Adrenal gland (tissue), 19 donors: ENCODE measurements at places on chromosomes 2 and 18.
A peak's percentile ranks its signal among the peaks of the same experiment; 100 is the strongest.

DNA sequence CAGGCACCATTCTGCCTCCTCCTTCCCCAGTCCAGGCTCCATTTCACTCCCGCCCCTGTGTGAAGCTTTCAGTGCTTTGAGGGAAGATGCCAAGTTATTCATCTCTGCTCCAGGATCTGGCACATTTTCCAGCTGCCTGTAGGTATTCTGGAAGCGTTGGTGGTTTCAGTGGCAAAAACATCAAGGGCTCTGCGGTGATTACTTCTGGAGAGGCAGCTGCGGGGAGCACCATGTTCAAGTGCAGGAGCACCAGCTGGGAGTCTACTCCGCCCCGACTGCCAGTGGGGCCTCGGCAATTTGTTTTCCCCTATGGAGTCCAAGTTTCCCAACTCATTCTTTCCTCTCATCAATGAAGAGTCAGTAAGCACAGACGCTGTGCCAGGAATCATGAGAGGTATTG lies 211.7 kb downstream of the CLIP4 start:
- H3K4me1 ChIP-seq = no peaks in the 10 kb centered on the region
- no peak overlapping the region for H3K4me3 ChIP-seq
- no peaks in the 10 kb centered on the region for H3K27me3 ChIP-seq
- DNase-seq = no peak

- H3K4me1 ChIP-seq = peaks cover 9% of the 10 kb centered on the region
- H3K27me3 ChIP-seq = no peaks in the 10 kb centered on the region
- H3K4me3 ChIP-seq = no peak overlapping the region
- peak overlapping the region; percentile 11 for H3K27ac ChIP-seq
Measured at GRCh38 chr2:163734401-163734800, 1.4 kb downstream of the FIGN start.

DNA sequence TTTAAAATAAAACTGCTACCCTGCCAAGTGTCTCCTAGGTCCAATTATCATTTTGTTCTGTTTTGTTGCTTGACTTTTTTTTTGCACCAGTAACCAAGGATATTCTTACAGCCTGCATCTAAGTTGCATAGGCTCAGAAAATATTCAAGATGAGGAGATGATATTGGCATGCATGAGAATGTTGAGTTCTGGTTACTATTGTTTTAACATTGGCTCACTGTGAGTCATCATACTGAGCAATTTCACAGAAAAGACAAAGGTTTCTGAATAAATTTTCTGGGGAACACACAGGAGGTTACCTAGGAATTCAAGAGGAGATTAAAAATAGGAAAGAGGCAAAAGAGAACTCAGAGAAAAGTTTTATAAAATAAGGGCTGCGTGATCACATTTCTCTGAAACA lies 84.8 kb upstream of the POU3F3 start:
- H3K36me3 ChIP-seq = no peaks in the 10 kb centered on the region
- DNase-seq = no peak
- no peaks in the 10 kb centered on the region for H3K4me1 ChIP-seq
- no peak overlapping the region for H3K27ac ChIP-seq

- H3K4me3 ChIP-seq = no peak overlapping the region
- H3K36me3 ChIP-seq = no peaks in the 10 kb centered on the region
- H3K4me1 ChIP-seq = peaks cover 64% of the 10 kb centered on the region
- H3K27ac ChIP-seq = peak overlapping the region; percentile 31
Measured at GRCh38 chr2:172926785-172927640, 148.6 kb upstream of the MAP3K20 start.

- no peaks in the 10 kb centered on the region for H3K36me3 ChIP-seq
- H3K4me3 ChIP-seq = no peak overlapping the region
- H3K27ac ChIP-seq = no peak overlapping the region
- DNase-seq = no peak
- peaks cover 49% of the 10 kb centered on the region for H3K4me1 ChIP-seq
- peaks cover 85% of the 10 kb centered on the region for H3K27me3 ChIP-seq
Measured at GRCh38 chr2:63055226-63056106, 4.8 kb downstream of the OTX1 start.

DNA sequence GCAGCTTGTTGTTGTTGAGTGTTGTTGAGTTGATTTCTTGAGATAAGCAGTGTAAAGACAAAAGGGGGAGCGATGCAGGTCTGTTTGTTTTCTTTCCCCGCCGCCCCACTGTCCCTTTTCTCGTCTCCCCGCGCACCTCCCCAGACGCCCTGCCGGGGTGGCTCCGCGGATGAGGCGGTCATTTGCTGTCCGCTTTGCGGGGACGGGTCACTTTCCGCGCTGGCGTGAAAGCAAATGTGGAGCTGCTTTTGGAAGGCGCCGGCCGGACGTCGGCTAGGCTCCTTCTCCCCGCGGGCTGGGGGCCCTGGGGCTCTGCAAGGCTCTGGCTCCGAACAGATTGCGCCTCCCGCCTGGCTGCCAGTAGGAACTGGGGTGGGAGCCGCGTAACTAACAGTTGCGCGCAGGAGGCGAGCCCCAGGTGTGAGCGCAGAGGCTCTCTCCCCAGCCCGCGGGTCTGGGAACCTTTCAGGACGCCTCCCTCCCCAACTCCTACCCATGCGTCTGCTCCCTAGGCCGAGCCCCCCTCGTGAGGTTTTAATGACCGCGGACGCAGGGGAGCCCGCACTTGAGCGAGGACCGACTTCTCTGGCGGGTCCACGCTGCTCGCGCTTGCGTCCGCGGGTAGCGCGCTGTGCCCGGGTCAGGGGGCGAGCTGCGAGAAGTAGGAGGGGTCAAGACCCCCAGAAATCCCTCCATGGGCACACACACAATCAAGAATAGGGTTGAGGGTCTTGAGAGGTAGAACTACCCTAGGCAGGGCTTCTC lies 146.6 kb downstream of the MEIS1 start:
- H3K27me3 ChIP-seq = no peaks in the 10 kb centered on the region
- no peak overlapping the region for H3K4me3 ChIP-seq
- peaks cover 15% of the 10 kb centered on the region for H3K4me1 ChIP-seq
- H3K36me3 ChIP-seq = no peaks in the 10 kb centered on the region
- DNase-seq = peak; percentile 79

GRCh38 chr2:7748717-7749415 lies 831.7 kb downstream of the RNF144A start:
- no peaks in the 10 kb centered on the region for H3K36me3 ChIP-seq
- H3K4me3 ChIP-seq = no peak overlapping the region
- H3K4me1 ChIP-seq = no peaks in the 10 kb centered on the region
- H3K27me3 ChIP-seq = no peaks in the 10 kb centered on the region
